ENCODE measurements at places on chromosomes 12 and 14.

- no peak for DNase-seq
These were observed 73.3 kb downstream of the EID3 start for GRCh38 chr12:104376650-104377513.

GRCh38 chr12:104708891-104709290 lies 249.2 kb downstream of the SLC41A2 start:
- no peak for DNase-seq

DNA sequence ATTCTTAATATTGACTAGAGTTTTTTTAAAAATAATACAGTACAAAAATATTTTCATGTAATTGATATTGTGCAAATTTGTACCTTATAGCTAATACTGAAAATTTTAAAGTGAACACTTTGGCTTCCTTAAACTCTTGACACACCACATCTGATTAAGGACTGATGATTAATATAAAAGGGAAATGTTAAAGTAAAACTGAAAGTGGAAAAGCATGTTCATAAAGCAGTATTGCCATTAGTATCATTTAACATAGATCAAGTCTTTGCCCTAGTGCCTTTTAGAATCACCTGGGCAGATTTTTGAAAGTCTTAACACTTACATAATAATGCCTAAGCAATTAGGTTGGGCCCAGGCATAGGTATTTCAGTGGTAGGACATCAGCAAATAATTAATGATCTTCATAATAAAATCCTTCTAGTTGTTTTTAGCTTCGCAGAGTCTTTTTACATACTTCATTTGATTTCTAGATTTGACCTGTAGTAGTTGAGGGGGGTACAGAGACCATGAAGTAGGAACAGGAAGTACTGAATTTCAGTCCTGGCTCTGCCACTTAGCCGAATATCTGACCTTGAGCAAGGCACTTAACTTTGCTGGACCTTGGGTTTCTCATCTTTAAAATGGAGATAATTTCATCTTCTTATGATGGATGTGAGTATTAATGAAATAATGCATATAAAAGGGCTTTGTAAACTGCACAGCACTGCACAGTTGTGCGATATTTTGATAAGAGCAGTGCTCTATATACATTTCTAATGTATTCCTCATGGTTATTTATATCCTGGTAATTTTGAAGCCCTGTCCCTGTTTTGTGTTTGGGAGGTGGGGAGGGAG lies 43.7 kb downstream of the MARK3 start:
- DNase-seq: no peak

GRCh38 chr12:89708565-89709156 lies at the start of gene ATP2B1:
ATP2B1 (minus strand) TSS chr12:89708838; CDS start chr12:89655886, 52,952 bp downstream.
- DNase-seq: peak; percentile 87

GRCh38 chr14:32073537-32074189 lies 3.4 kb upstream of the ARHGAP5 start:
- DNase-seq: peak; percentile 47

- no peak for DNase-seq
These were observed 14.9 kb downstream of the TRMT61A start for GRCh38 chr14:103543721-103544387.

All from stimulated activated CD4-positive, alpha-beta T cell treated with anti-CD3 and anti-CD28 coated beads, Interleukin-15, amount 100 ng/mL, for 24 hours (primary cell).